ENCODE measurements at places on chromosomes 4 and X.

GRCh38 chrX:48648336-48648751 lies 35.3 kb upstream of the WAS start:
- peak; percentile 53 for DNase-seq

DNA sequence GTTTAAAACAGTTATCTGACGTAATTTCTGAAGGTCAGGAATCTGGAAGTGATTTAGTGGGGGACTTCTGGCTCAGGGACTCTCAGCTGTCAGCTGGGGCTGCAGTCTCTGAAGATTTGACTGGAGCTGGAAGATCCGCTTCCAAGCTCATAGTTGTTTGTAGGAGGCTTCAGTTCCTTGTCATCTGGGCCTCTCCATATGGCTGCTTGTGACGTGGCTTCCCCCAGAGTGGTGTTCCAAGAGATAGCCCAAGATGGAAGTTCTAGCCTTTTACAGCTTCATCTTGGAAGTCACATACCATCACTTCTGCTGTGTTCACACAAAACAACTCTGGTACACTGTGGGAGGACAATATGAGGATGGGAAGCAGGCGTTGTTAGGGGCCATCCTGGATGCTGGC lies 2.1 kb downstream of the MPC1L start:
- DNase-seq: no peak

GRCh38 chrX:101483705-101484104 lies 1.6 kb upstream of the ARMCX4 start:
- DNase-seq: no peak

- no peak for DNase-seq
Observed at GRCh38 chr4:188296331-188296730, 157.1 kb downstream of the TRIML1 start.

DNA sequence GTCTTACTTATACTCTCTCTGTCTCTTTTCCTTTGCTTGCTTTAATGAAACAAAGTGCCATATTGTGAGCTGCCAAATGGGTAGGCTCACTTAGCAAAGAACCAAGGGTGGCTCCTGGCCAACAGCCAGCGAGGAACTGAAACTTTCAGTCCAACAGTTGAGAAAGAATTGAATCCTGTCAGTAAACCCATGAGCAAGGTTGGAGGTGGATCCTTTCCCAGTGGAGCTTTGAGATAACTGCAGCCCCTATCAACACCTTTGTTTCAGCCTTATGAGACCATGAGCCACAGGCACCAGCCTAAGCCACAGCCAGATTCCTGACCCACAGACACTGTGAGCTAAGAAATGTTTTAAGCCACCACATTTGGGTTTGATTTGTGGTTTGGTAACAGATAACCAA lies 362.2 kb downstream of the PDGFC start:
- DNase-seq: no peak

DNA sequence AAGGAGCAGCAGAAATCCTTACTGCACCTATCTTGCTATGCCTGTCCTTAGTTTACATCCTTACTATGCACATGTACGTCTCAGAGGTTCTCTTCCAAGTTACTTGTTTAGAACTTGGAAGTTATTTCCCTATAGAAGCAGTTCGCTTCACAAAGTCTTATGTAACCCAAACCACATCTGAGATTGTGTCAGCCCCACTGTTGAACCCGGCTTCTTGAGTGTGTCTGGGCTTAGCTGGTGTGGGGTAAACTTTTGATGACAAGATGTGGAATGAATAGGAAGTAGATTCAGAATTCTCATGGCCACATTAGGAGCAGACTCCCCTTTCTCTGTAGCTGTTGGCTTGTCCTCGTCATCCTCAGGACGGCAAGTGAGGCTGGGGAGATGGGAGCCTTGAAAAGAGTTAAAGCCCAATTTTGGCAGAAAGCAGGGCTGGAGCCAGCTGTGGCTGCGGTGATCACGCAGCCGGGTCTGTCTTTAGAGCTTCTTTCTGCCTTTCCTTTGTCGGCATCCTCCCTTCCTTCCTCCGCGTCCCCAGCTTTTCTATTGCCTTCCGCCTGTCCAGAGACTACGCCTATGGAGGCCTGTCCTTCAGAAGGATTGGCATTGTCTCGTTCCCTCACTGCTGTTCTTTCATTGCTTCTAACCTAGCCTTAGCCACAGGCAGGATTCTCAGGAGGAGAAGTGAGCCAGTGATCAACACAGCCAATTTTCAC lies 23.0 kb upstream of the LIMCH1 start:
- DNase-seq: no peak

GRCh38 chr4:113476800-113477199 lies 284.7 kb downstream of the CAMK2D start:
- no peak for DNase-seq

- no peak for DNase-seq
Observed at GRCh38 chr4:93337196-93337595, 491.4 kb upstream of the ATOH1 start.

GRCh38 chr4:16415751-16416150 lies 189.5 kb upstream of the TAPT1 start:
- no peak for DNase-seq

DNA sequence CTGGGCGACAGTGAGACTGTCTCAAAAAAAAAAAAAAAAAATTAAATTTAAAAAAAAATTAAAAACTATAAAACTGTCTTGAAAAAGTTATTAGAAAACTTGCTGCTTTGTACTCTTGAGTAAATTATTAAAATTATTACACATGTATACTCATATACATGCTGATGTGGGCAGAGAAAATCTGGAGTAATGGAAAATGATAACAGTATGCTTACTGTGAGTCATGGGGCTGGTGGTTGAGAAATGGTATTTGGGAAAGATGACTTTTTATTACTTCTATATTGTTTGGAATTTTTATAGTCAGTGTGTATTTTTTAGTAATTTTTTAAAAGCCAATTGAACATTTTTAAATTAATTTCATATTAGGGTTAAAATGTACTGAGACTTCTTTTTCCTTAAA lies 7.5 kb downstream of the YY2 start:
- no peak for DNase-seq

GRCh38 chr4:80265571-80266252 lies 752 bp upstream of the FGF5 start:
- DNase-seq: no peak

- no peak for DNase-seq
Observed at GRCh38 chrX:127570276-127570675, 481.9 kb downstream of the ACTRT1 start.

DNA sequence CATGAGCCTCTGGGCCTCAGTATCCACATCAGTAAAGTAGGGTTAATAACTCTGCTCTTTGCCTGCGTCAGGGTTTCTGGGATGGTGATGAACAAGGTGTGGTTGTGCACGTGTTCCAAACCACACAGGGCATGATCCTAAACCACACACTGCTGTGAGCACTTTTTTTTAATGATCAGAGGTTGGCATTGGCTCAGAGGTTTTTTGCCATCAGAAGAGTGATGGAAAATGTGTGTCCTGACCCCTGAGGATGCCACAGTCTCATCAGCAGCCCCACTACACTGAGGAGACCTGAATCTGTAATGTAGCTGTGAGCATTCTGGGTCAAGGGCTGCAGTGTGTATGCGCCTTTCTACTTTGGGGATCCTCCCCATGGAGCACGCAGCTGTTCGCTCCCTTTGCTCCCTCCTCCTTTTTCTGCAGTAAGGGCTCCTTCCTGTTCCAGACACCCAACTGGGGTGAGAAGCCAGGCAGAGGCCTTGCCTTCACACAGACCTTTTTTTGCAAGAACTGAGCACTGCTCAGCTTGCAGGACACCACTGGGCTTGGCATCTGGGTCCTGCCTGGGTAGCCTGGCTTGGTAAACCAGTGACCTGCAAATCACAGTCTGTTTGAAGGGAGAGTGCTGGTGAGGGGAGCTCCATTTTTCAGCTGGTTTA lies 87.5 kb downstream of the MAMLD1 start:
- no peak for DNase-seq

DNA sequence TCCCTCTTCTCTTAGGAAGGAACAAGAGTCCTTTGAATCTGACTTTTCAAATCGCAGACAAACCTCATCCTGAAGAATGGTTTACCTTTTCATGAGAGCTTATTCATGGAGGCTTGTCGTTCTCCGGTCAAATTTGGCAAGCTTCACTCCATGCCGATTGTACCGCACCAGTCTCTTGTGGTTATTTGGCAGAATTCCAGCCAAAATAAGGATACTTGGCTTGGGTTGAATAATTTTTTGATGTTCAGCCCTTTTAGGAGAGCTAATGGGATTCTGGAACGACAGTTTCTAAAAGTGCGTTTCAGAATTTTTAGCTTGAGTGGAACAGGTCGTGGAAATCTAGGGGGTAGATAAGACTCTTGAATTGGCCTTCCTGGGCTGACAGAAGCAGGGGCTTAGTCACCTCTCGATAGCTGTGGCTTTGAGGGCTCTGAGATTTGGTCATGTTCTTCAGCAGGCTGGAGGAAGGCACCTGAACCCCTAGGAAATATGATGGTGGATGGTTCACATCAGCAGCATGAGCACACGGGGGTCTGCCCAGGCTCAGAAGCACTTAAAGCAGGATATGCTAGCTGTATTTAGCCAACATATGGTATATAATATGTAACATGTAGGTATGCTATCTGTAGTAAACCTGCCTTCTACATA lies 1.5 kb downstream of the KLHL2 start:
- DNase-seq: no peak

GRCh38 chr4:73740353-73740778 lies at the start of gene CXCL8:
CXCL8 (plus strand) TSS chr4:73740569; CDS start chr4:73740659, 90 bp downstream.
- peak; percentile 64 for DNase-seq

DNA sequence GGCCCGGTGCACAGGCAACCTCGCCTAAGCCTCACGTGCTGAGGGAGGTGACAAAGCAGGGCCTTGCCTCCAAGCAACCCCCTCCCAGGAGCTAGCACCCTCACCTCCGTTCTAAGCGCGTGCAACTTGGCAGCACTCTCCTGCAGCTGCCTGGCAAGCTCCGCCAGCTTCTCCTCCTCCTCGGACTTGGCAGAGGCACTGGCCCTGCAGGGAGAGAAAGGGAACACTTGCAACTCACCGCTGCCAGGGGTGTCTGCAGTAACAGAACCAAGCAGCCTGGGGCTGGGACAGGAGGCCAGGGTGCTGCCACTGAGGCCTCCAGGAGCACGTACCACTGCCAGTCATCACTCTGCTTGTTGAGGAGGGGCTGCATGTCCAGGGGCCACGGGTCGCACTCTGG lies 10.3 kb upstream of the TREX2 start:
- DNase-seq: no peak

GRCh38 chr4:89909889-89910288 lies 15.2 kb downstream of the MMRN1 start:
- no peak for DNase-seq

DNA sequence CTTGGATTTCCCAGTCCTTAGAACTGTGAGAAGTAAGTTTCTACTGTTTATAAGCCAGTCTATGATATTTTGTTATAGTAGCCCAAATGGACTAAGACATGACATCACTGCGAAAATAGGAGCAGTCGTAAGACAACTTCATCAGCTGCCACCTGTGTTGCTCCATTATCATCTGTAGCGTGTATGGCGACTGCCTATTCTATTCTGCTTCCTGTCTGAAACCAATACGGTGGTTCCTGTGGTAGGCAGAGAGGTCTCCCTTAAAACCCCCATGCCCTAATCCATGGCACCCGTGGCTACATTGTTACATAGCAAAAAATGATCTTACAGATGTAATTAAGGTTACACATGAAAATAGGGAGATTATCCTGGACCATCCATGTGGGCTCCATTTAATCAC lies 105.4 kb upstream of the FAT1 start:
- DNase-seq: no peak

DNA sequence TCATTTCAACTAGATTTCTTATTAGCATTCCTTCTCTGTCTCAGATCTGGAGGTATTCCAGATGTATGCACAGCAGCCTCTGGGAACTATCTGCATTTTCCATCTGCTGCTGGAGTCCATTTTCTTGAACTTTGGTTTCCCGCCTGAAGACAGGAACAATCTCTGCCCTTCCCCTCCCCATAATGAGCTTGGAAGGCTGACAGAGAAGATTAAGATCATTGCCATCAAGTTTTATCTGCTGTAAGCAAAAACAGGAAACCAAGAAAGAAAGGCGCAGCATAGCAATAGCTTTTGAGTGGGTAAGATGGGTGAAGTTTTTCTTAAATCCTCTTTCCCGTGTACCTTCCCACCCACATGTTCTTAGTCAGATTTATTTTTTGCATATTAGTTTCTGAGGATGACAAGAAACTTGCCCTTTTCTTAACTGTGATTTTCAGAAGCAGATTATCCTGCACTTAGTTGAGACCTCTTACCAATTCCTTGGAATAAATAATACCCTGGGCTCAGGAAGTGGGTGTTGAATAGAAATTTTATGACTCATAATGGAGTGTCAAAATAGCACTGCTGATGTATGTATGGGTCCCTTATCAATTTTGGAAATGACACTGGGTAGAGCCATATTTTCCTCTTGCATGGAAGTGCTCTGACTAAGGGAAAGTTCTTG lies 78.3 kb downstream of the CT47B1 start:
- no peak for DNase-seq

- no peak for DNase-seq
Observed at GRCh38 chr4:52098618-52099017, 47.5 kb downstream of the SPATA18 start.

DNA sequence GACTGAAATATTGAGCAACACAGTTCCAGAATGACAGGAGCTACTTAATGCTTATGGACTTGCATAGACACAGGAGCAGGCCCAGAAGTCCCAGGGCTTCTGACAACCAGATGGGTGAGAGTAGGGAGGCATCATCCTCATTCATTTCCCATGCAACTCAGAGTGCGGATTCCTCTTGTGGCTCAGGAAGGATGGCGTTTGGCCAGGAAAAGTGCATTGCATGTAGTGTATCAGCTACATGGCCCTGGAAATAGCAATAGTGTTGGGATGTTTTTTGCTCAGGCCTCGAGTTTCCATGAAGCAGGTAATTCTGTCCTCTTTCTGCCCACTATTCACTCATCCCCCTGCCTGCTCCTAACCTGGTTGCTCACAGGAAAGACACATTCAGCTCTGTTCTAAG lies 136.6 kb downstream of the PDGFRA start:
- no peak for DNase-seq

- peak; percentile 76 for DNase-seq
Observed at GRCh38 chrX:129779747-129780146, at the start of gene SASH3. SASH3 (plus strand) TSS chrX:129779949; CDS start chrX:129780098, 149 bp downstream.

GRCh38 chr4:188195389-188195985 lies 56.2 kb downstream of the TRIML1 start:
- DNase-seq: no peak

GRCh38 chr4:184282251-184282713 lies 64.6 kb upstream of the ENPP6 start:
- peak; percentile 63 for DNase-seq

GRCh38 chr4:89722517-89722916 lies 114.4 kb downstream of the SNCA start:
- no peak for DNase-seq

GRCh38 chr4:160265014-160265413 lies 1162.1 kb downstream of the RAPGEF2 start:
- DNase-seq: no peak

GRCh38 chrX:118551426-118551825 lies 55.8 kb downstream of the DOCK11 start:
- DNase-seq: no peak

DNA sequence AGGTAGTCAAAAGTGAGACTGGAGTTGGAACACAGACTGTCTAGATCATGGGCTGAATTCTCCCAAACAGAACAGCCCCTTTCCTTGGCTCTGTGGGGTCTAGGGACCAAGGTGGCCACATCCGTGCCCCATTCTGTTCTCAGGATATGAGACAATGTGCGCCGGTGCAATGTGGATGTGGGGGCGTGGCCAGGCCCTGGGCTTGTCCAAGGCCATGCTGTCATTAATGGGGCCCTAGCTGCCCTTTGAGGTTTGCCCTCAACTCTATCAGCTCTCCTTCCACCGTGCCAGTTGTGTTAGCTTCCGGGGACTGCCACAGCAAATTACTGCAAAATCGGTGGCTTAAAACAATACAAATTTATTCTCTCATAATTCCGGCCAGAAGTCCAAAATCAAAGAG lies 312.6 kb downstream of the EVC2 start:
- DNase-seq: no peak

- no peak for DNase-seq
Observed at GRCh38 chr4:56914336-56914735, 6.6 kb downstream of the REST start.
